ENCODE measurements at places on chromosomes 7 and 10.

DNA sequence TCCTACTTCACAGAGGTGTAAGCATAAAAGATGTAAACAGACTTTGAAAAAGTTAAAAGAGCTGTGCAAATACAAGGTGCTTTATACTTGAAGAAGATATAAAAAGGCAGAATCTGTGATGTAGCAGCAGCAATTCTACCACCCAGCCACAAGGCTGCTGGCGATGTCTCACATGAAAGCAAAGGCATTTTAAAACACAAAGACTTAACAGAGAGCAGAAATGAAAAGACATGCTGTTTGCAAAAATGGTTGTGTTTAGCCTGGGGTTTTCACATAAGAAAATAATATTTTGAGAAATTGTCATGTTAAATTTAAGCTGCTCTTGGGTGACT, 85.5 kb upstream of the ZNF800 start:
- DNase-seq: no peak

DNA sequence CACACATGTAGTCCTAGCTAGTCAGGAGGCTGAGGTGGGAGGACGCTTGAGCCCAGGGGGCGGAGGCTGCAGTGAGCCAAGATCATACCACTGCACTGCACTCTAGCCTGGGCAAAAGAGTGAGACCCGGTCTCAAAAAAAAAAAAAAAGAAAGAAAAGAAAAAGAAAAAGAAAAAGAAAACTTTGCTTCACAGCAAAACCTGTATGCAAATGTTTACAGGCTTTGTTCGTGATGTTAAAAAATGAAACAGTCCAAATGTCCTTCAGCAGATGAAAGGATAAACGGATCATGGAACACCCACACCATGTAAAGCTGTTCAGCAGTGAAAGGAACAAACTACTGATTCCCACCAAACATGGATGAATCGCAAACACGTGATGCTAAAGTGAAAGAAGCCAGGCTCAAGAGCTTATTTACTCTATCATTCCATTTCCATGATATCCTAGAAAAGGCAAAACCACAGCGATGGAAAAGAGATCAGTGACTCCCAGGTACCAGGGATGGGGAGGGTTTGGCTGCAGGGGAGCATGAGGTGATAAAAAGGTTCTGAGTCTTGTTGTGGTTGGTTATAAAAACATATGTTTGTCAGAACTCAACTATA, 15.1 kb downstream of the LRRC20 start:
- DNase-seq: peak; percentile 69

- DNase-seq: no peak
Measured at GRCh38 chr10:36489181-36489580, 636.2 kb upstream of the ANKRD30A start.

GRCh38 chr7:17564678-17565212, 266.3 kb downstream of the AHR start:
- peak; percentile 81 for DNase-seq

DNA sequence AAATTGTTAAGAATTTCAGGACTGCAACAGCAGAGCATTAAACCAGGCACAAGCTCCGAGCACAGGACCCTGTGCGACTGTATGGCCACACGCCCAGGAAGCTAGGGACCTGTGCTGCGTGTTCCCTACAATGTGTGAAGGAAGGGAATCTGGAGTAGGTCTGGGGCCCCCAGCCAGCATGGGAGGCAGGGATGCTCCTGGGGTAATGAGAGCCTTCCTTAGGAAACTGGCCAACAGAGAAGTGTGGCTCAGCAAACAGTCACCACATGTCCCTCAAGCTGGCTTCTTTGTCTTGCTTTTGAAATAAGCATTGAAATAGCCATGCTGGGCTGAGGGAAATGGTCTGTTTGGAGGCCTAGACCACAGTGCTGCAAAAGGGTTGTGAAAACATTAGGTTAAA, 8.2 kb downstream of the BLNK start:
- no peak for DNase-seq

GRCh38 chr7:30238721-30239441, 45.5 kb upstream of the ZNRF2 start:
- peak; percentile 14 for DNase-seq

DNA sequence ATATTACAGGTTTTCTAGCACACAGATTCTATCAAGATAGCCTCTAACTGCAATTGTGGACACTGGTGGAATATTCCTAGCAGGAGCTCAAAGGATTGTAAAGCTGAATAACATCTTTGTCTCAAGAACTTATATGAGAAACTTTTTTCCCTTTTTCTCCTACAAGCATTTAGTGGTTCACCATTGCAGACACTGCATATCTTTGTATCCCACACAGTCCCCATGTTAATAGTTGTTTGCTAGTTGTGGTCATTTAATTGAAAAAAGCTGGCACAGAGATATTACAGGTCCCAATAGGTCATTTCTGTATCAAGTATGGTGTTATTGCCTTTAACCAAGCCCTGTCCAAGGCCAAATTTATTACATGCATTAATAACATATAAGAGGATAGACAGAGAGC, 226.2 kb upstream of the TCF7L2 start:
- DNase-seq: no peak

GRCh38 chr7:141697211-141697871, 4.6 kb downstream of the DENND11 start:
- peak; percentile 84 for DNase-seq

DNA sequence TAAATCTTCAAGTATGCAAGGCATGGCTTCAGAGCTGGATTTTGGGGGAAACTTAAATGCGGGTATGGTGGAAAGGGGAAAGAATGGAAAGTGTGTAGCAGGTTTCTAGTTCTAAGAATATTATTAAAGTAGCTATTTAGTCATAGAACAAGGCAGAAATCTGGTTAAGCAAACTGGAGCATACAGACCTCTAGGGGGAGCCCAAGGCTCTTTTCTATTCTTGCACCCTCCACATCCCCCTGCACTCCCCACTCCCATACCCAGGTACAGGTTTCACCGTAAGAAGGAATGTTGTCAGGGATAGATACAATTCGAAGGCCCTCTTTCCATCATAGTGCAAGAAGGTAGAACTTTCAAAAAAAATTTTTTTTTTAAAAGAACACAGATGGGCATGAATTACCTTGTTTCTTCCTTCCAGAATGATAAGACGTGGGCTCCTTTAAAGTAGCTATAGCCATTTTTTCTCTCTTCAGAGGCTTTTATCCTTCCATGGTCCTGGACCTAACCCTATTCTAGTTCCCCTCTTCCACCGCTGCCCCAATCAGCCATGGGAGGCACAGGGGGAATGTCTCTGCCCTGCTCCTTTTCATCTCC, 41.5 kb upstream of the SMIM30 start:
- DNase-seq: peak; percentile 59

GRCh38 chr7:20301311-20301939, 29.3 kb upstream of the ITGB8 start:
- DNase-seq: peak; percentile 48

Data from ELR (cell line).